Activated T-cell treated with anti-CD3 and anti-CD28 coated beads, Interleukin-2, amount 50 U/mL, for 72 hours (primary cell): ENCODE measurements at places on chromosomes 7 and 10.

GRCh38 chr10:86878983-86879713, 78.3 kb downstream of the MMRN2 start:
- no peak for DNase-seq

DNA sequence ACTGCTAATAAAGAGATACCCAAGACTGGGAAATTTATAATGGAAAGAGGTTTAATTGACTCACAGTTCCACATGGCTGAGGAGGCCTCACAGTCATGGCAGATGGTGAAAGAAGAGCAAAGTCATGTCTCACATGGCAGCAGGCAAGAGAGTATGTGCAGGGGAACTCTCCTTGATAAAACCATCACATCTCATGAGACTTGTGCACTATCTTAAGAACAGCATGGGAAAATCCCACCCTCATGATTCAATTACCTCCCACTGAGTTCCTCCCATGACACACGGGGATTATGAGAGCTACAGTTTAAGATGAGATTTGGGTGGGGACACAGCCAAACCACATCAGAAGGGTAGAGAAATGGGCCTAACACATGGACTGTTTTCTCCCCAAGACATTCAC, 156.3 kb downstream of the CCDC71L start:
- no peak for DNase-seq

DNA sequence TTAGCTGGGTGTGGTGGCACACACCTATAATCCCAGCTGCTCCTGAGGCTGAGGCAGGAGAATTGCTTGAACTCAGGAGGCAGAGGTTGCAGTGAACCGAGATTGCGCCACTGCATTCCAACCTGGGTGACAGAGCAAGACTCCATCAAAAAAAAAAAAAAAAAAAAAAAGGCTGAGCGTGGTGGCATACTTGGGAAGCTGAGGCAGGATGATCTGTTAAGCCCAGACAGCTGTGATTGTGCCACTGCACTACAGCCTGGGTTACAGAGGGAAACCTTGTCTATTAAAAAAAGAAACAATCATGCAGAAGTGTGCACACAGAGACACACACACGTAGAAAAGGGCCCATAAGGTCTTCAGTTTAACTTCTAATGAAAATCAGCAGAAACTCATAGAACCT, 150.6 kb downstream of the TPST1 start:
- no peak for DNase-seq

GRCh38 chr7:150564006-150564405, 3.2 kb upstream of the GIMAP4 start:
- peak; percentile 57 for DNase-seq

- DNase-seq, result no peak
Observed at GRCh38 chr7:69245646-69246045, 352.6 kb upstream of the AUTS2 start.

- no peak for DNase-seq
Observed at GRCh38 chr7:6628045-6628444, 9.1 kb upstream of the ZNF316 start.
